ENCODE measurements at places on chromosomes 6 and 20. TPM values are rescaled to one million over a fixed set of nuclear protein-coding genes. Genes with fewer than 3 reads are reported as not detected.
A peak's percentile ranks its signal among the peaks of the same experiment; 100 is the strongest.

Gene RIPPLY2
- not detected for polyA plus RNA-seq

Gene SPATA2
- 5.1 TPM for polyA plus RNA-seq

Gene EPHA7
- 5.5 TPM for polyA plus RNA-seq

Gene PKHD1
- 2.9 TPM for polyA plus RNA-seq

Gene SLC32A1
- not detected for polyA plus RNA-seq

DNA sequence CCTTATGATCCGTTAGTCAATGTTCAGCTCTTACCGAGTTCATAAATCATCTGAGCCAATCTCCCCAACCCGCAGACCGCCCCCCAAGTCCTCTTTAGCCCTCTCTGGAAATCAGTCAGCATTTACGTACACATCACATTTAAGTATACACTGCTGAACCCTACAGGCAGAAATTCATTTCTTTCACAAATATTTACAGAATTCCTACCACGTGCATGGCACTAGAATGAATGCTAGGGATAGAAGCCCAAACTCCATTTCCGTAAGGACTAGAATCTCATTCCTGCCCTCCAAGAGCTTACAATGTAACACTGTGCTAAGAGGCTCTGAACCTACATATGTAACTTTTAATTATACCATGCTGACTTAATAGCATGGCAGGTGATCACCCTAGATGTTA, 1.8 kb downstream of the OSER1 start:
- no peak for DNase-seq

- DNase-seq = peak; percentile 41
Measured at GRCh38 chr20:46400828-46401477, 5.5 kb downstream of the ELMO2 start.

DNA sequence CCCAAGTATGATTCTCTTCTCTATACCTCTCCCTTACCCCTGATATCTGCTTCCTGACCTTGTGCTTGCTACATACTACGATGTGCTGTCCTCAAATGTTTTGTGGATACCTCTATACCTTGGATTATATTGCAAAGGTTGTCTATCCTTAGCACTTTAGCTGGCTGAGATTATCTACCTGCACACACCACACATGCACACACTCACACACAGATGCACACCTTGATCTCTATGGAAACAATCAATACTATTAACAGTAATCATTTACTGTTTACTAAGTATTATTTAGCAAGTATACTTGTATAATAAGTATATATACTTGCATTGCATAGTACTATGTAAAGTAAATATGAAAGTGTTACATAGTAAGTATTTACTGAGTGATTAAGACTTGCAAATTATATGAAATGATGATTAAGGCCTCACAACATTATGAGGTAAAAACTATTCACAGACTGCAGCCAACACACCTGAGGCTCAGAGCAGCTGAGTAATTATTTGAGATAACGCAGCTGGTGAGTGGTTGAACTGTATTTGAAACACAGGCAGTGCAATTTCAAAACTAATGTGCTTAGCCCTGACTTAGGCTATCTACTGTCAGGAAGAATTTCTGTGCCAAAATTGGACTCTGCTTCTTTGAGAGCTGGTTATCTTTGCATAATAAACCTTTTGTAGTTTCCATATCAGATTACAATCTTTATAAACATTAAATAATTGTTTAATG, 699.9 kb downstream of the FRK start:
- DNase-seq = no peak

- DNase-seq = no peak
Measured at GRCh38 chr6:165543781-165544180, 119.3 kb downstream of the PDE10A start.

GRCh38 chr6:139990856-139991465, 616.5 kb upstream of the CITED2 start:
- peak; percentile 59 for DNase-seq

- DNase-seq = no peak
Measured at GRCh38 chr6:154783229-154783628, 50.0 kb downstream of the SCAF8 start.

DNA sequence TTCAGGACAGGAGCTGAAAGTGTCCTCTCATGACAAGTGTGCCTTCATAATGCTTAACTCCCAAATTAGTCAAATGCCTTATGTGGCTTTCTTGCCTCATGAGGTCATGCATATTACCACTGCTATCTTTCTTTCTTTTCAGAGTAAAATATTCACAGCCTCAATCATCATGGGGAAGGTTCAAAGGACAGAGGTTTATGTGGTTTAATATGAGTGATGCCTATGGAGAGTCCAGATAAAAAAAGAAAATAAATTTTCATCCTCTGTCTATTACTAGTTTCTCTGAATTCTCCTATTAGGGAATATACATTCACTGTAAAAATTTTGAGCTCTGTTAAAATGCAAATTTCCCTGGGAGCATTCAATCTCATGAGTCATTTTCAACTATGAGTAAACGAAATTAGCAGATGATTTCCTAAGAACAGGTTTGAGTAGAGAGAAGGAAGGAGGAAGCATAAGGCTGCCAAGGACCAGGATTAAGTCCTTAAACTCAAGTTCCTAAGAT, 396.9 kb upstream of the ADGRB3 start:
- DNase-seq = no peak

GRCh38 chr20:32922466-32922865, 63.7 kb downstream of the EFCAB8 start:
- DNase-seq = no peak

- DNase-seq = no peak
Measured at GRCh38 chr20:10572853-10573252, 100.9 kb downstream of the JAG1 start.

- DNase-seq = peak; percentile 80
Measured at GRCh38 chr20:35226884-35227681, 593 bp downstream of the MMP24 start.

All from muscle of back (tissue), 13 donors.